ENCODE measurements at places on chromosomes 6 and 20.
A peak's percentile ranks its signal among the peaks of the same experiment; 100 is the strongest.

DNA sequence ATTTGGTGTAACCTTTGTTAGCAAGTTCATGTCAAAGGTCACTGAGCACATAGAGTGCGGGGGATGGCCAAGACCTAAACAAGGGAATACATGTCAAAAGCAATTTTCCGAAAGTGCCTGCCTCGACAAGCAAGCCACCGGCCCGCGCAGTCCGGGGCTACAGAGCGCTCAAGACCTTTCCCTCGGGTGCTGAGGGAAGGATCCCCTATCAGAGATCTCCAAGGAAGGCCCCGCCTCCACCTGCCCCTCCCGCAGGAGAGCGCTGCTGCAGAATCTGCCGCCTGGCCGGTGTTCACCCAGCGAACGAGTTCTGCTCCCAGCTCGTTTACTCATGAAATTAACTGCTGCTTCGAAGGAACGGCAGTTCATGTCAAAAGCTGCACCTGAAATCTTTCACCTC, 252.7 kb downstream of the BMP7 start:
- no peak for DNase-seq

DNA sequence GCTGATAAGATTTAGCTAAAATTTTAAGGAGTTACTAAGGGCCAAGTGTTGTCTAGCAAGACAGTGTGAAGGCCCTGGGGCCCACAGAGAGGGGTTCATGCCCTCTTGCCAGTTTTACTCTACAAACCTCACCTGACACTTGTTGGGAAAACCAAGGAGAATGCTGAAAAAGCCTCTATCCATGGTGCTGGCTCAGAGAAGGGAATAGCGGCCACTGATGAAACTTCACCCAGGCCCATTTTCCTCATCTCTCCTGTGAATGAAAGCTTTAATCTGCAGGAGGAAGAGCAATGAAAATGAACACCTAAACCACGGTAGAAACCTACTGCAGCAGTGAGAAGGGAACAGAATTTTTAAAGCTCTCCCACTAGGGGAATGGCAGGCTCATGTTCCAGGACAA, 317.3 kb upstream of the CNR1 start:
- no peak for DNase-seq

DNA sequence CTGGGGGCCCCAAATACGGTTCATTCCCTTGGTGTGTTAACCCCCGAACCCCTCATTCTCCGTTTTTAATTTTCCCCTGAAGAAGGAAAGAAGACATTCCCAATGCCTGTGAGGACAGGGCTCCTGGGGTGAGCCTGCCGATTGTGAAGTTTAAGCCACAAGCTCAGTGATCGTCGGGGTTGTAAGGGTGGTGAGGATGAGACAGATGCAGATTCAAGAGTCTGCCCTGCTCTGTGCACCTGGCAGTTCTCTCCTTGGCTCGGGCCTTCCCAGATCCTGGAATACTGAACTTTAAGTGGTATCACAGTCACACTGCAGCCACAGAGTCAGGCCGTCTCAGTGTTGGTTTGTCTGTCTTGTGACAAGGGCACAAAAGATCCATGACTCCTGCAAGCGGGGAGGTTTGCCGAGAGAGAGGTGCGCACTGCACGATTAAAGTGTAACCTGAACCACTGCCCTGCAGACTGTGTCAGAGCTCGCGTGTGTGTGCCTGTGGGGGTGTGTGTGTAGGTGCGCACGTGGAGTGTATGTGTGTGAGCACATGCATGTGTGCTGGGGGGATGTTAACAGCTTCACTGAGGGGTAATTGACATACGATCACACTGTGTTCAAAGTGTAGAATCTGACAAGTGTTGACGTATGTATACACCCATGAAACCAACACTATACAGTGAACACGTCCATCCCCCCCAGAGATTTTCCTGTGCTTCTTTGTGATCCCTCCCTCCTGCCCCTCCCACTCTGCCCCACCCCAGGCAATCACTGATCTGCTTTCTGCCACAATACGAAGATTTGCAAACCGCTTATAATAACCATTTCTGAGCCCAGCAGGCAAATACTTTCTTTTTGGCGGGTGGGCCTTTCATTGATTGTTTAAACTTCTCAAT, 38.9 kb downstream of the RPP40 start:
- DNase-seq: no peak

DNA sequence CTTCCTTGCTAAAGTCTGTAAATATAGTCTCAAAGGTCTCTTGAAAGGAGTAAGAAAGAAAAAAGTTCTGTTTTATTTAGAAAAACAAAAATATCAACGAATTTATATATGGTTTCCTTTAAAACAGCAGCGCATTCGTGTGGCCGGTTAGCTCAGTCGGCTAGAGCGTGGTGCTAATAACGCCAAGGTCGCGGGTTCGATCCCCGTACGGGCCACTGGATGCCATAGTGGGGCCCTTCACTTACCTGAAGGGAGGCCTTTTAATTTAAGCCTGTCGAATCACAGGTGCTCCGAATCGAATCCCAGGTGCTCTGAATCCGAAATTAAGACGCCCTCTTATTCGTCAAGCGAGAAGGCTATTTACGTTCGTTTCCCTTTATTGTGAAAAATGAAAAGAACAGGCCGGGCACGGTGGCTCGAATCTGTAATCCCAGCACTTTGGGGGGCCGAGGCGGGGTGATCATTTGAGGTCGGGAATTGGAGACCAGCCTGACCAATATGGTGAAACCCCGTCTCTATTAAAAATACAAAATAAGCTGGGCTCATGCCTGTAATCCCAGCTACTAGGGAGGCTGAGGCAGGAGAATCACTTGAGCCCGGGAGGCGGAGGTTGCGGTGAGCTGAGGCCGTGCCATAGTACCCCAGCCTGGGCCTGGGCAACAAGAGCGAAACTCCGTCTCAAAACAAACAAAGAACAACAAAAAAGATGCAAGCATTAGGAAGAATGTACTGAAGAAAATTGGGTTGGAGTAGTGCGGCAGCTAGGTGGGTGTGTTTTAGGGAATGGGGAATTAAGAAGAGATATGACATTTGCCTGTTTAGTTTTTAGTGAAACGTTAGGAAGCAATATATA, 195.8 kb upstream of the ZNF184 start:
- no peak for DNase-seq

DNA sequence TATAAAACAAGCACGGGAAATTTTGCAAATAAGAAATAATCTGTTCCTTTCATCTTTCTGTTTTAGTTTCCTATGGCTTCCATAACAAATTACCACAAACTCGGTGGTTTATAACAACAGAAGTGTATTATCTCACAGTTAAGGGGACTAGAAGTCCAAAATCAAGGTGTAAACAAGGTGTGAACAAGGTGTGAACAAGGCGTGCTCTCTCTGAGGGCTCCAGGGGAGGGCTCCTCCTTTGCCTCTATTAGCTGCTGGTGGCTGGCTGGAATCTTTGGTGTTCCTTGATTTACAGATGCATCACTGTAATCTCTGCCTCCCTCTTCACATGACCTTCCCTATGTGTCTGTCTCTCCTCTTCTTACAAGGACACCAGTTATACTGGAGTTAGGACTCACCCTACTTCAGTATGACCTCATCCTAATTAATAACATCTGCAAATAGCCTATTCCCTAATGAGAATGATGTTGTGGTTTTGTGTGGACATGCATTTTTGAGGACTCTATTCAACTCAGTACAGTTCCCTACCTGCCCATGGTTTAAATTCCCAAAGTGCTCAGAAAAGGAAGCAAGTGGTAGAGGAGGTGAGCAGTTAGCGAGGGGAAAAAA, 17.5 kb upstream of the BMP5 start:
- DNase-seq: no peak

DNA sequence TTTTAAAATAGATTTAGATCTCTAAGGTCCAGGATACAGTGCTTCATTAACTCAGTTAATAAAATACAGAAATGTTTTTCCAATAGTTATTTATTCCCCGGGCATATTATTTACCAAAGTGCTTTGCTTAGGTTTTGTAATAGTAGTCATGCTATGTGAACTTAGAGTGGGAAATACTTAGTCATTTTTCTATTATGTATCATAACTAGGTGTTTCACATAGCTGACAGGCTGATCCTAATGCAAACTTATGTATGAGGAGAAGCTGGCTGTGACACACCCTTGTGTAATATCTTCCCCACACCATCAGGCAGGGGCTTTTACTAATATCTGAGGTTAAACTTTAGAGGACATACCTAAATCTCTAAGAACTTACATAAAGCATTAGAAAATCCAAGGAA, 277.7 kb upstream of the RIMS1 start:
- no peak for DNase-seq

GRCh38 chr20:35767683-35768481, 3.9 kb upstream of the PHF20 start:
- DNase-seq: peak; percentile 61

- peak; percentile 45 for DNase-seq
Observed at GRCh38 chr6:85250586-85251220, 199.2 kb upstream of the NT5E start.

- DNase-seq: no peak
Observed at GRCh38 chr6:107728564-107728897, 95.6 kb downstream of the SCML4 start.

GRCh38 chr20:49541733-49542513, 26.0 kb downstream of the PTGIS start:
- DNase-seq: peak; percentile 47

DNA sequence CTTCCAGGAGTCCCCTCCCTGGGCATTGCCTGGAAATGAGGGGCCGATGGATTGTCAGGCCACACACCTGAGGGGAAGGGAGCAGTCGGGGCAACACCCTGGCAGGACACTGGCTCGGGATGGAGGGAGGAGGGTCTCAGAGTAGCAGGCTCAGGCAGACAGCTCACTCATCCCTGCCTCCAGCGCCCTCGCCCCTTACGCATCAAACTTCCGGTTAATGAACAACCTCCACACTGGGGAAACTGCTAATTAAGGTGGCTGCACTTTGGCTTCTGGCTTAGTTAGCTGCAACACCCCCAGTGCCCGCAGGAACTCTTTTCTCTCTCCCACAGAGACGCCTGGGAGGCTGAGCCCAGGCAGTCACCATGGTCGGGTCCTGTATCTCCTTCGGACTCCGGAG, 13.4 kb upstream of the CHRNA4 start:
- no peak for DNase-seq

- DNase-seq: no peak
Observed at GRCh38 chr6:32370505-32370904, 1.2 kb downstream of the TSBP1 start.

GRCh38 chr6:134020543-134020942, 31.9 kb downstream of the SLC2A12 start:
- DNase-seq: no peak

DNA sequence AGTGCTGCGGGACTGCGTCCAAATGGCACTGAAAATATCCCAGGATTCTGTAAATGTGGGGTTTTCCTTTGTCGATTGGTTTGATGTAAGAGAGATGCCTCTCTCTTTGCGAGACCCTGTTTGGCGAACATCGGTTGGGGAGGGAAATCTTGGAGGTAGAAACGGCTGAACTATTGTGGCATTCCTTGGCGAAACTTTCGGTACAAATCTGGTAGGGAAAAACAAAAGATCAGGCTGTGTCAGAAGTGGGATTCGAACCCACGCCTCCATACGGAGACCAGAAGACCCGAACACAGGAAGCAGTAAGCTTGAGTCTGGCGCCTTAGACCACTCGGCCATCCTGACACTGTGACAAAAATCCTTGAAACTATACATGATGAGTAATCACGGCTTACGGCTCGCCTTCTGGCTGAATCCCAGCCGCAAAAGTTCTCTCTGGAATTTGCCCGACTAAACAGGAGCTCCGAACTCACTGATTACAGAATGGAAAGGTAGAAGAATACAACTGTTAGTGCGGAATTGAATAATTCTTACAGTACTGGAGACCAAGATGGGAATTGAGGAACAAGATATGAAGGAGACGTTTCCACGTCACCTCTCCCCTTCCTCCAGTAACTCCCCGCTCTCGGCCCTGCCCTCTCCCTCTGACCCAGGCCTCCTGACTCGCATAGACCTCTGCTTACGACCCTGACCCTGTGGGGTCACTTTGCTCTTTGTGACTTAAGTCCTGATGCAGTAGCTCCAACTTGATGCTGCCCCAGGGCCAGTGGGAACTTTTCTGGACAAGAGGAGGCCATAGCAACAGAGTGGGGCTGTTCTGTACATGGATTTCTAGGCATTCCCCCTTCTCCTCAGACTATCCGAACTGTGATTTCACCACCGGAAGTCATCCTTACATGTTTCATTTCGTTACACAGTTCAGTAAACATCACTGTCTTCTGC, 132.8 kb upstream of the ZNF184 start:
- peak; percentile 92 for DNase-seq

DNA sequence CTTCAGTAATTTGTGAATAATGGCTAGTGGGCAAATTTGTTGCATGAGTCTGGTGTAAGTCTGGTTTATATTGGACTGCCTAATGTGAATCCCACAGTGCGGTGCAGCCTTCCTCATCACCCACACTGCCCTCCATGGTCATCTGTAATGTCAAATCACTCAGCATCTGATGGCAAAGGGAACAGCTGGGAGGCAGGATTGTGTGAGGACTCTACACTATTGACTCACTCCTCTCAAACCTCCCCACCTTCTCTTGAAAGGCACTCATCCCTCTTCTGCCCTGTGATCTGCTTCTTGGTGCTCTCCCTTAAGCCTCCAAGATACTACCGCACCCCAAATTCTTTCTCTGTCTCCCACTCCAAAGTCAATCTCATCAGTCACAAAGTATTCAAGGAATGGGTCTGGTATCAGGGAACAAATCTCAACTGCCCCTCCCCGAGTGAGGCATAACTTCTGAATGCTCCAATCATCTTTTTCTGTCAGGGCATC, 146.0 kb upstream of the BEND6 start:
- DNase-seq: peak; percentile 69

DNA sequence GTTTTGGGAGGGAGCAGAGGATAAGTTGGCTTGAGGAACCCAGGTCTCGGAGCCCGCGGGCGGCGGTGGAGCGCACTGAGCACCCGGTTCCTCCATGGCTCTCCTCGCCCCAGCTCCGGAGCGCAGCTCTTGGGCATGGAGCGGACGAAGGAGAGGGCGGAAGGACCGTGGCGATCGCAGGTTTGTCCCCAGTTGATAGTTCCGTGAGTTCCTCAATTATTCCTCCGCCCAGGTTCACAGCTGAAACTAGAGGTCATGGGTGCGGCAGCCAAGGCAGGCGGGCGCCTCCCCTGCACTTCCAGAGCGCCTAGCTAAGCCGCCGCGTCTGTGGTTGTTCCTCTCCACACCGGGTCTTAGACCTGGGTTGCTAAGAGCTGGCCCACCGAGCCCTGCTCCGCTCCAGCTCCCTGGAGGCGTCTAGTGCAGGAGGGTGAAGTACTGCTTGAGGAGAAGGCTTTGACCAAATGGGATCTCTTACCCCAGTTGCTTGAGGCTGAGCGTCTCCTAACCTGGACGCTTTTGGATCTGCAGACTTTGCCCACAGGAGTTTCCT, at the start of gene HTR1B:
Gene HTR1B, minus strand, starts transcription at position 184 of the 553 bp plus-strand sequence. Its CDS starts 88 bp downstream, at position 96.
- no peak for DNase-seq

GRCh38 chr6:8030920-8031319, 33.3 kb downstream of the BLOC1S5 start:
- DNase-seq: no peak

GRCh38 chr6:112310439-112311125, 36.5 kb upstream of the RFPL4B start:
- no peak for DNase-seq

- no peak for DNase-seq
Observed at GRCh38 chr6:53090576-53090975, 25.4 kb downstream of the FBXO9 start.

GRCh38 chr20:4666001-4666479, 55.7 kb upstream of the PRND start:
- DNase-seq: peak; percentile 65

Measured in brain microvascular endothelial cell (primary cell).